ENCODE measurements at places on chromosomes 7 and 10. TPM values are rescaled to one million over a fixed set of nuclear protein-coding genes. Genes with fewer than 3 reads are reported as not detected.

COPS6 gene
- total RNA-seq, result 56.0 TPM

HOXA4 gene
- 5.0 TPM for total RNA-seq

KAZALD1 gene
- total RNA-seq, result 37.5 TPM

SEMA3E gene
- total RNA-seq, result 3.2 TPM

PAX4 gene
- total RNA-seq, result not detected
